ENCODE measurements at places on chromosomes 2 and 18. TPM values are rescaled to one million over a fixed set of nuclear protein-coding genes. Genes with fewer than 3 reads are reported as not detected.

Gene ABI2
- polyA plus RNA-seq = 25.7 TPM

Gene C2orf81
- 0.17 TPM for polyA plus RNA-seq

Gene AP1S3
- 3.0 TPM for polyA plus RNA-seq

Gene ADI1
- polyA plus RNA-seq = 21.3 TPM

Gene GULP1
- polyA plus RNA-seq = 0.05 TPM

Gene TUBB8B
- 6.7 TPM for polyA plus RNA-seq

Gene RNF125
- 0.84 TPM for polyA plus RNA-seq

GRCh38 chr18:52310651-52311050 is 29.3 kb upstream of the DCC start:
- H3K4me3 ChIP-seq = no peak overlapping the region
- H3K4me1 ChIP-seq = no peaks in the 10 kb centered on the region
- no peak overlapping the region for H3K27ac ChIP-seq
- H3K27me3 ChIP-seq = no peaks in the 10 kb centered on the region

GRCh38 chr18:3456686-3457069 is 6.7 kb downstream of the TGIF1 start:
- peaks cover 37% of the 10 kb centered on the region for H3K36me3 ChIP-seq
- peak overlapping the region; percentile 93 for H3K4me3 ChIP-seq
- H3K27me3 ChIP-seq = no peaks in the 10 kb centered on the region
- peaks cover 50% of the 10 kb centered on the region for H3K4me1 ChIP-seq
- DNase-seq = peak; percentile 89

DNA sequence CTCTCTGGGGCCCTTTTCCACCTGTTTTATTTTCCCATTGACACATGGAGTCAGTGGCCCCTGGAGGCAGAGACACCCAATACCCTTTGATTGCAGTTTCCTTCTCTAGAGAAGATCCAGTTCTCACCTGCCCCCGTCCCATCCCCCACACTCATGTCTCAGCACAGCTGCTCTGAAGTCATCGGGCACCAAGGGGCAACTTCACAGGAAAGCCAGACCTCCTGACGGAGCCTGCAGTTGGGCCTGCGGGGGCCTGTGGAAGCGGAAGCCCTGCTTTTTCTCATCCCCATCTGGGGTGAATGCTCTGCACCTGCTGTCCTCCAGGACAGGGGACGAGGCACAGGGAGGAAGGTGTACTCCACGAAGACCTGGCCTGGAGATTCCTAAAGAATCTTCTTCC is 308.3 kb upstream of the EPAS1 start:
- no peaks in the 10 kb centered on the region for H3K27me3 ChIP-seq
- H3K4me3 ChIP-seq = no peak overlapping the region
- no peak for DNase-seq
- H3K27ac ChIP-seq = no peak overlapping the region
- H3K4me1 ChIP-seq = peaks cover 30% of the 10 kb centered on the region

DNA sequence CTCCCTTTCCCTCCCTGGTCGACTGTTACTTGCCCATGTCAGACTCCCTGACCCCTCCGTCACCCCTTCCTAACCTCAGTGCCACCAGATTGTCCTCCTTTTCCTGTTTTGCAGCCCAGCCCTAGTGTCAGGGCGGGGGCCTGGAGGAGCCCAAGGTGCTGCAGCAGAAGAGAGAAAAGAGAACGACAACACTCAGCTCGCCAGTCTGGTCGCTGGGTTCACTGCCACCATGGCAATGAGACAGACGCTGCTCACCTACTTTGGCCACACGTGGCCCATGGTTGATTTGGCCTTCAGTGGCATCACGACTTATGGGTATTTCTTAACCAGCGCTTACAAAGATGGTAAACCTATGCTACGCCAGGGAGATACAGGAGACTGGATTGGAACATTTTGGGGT is 108.4 kb upstream of the RMDN2 start:
- no peaks in the 10 kb centered on the region for H3K27me3 ChIP-seq
- H3K4me1 ChIP-seq = no peaks in the 10 kb centered on the region
- DNase-seq = no peak
- no peaks in the 10 kb centered on the region for H3K36me3 ChIP-seq

GRCh38 chr2:141417246-141417797 is 713.5 kb downstream of the LRP1B start:
- no peak overlapping the region for H3K4me3 ChIP-seq
- H3K27ac ChIP-seq = no peak overlapping the region
- DNase-seq = no peak
- H3K4me1 ChIP-seq = no peaks in the 10 kb centered on the region
- H3K36me3 ChIP-seq = no peaks in the 10 kb centered on the region
- no peaks in the 10 kb centered on the region for H3K27me3 ChIP-seq

- no peaks in the 10 kb centered on the region for H3K4me1 ChIP-seq
- no peak overlapping the region for H3K4me3 ChIP-seq
- no peaks in the 10 kb centered on the region for H3K27me3 ChIP-seq
- no peak for DNase-seq
- no peaks in the 10 kb centered on the region for H3K36me3 ChIP-seq
Measured at GRCh38 chr18:26711756-26712155, 153.8 kb downstream of the AQP4 start.

GRCh38 chr2:10664652-10665051 is 25.1 kb downstream of the NOL10 start:
- no peak overlapping the region for H3K27ac ChIP-seq
- no peaks in the 10 kb centered on the region for H3K4me1 ChIP-seq
- no peaks in the 10 kb centered on the region for H3K27me3 ChIP-seq
- peaks cover 59% of the 10 kb centered on the region for H3K36me3 ChIP-seq

- H3K4me3 ChIP-seq = no peak overlapping the region
- no peaks in the 10 kb centered on the region for H3K36me3 ChIP-seq
- peaks cover 2% of the 10 kb centered on the region for H3K27me3 ChIP-seq
- no peak for DNase-seq
- H3K4me1 ChIP-seq = no peaks in the 10 kb centered on the region
Measured at GRCh38 chr2:121149384-121149783, 135.6 kb downstream of the TFCP2L1 start.

DNA sequence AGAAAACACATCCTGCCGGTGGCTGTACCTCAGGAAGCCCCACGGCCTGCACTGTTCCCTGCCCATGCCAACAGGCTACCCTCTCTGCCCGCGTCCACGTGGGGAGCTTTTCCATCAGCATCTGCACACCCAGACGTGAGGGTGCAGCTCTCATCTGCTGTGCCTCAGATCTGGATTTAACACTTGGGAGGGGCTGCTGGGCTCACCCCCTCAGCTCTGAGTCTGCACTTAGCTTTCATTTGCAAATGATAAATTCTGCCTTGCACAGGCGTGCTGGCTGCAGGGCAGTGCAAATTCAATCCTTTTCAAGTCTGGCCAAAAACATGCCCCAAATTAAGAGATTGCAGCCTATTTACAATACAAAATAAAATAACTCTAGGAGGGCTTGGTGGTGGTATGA is 245.7 kb downstream of the TWIST2 start:
- H3K27me3 ChIP-seq = no peaks in the 10 kb centered on the region
- no peak overlapping the region for H3K27ac ChIP-seq
- H3K4me3 ChIP-seq = no peak overlapping the region
- DNase-seq = no peak
- peaks cover 14% of the 10 kb centered on the region for H3K36me3 ChIP-seq
- no peaks in the 10 kb centered on the region for H3K4me1 ChIP-seq

DNA sequence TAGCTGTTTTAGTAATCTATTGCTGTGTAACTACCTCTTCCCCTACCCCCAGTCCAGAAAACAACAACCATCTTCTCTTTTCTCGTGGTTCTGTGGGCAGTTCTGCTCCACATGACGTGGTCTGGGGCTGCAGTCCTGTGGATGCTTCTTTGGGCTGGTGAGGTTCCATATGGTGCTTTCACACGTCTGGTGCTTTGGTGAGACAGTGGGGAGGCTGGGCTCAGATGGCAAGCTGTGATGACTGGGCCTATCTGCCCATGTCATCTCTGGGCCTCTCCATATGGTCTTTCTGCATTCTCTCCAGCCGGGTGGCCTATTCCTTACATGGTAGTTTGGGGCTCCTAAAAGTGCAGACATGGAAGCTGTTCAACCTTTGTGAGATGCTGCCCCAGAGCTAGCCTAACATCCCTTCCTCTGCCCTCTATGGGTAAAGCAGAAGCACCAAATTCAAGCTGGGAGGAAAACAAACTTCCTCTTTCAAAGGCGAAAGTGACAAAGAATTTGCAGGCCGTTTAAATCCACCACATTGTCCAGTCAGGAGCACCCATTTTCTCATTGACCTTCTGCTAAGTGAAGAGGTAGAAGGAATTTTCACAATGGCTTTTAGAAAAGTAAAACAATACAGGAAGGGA is 68.3 kb upstream of the IL1R1 start:
- H3K36me3 ChIP-seq = no peaks in the 10 kb centered on the region
- DNase-seq = no peak
- H3K27ac ChIP-seq = no peak overlapping the region

DNA sequence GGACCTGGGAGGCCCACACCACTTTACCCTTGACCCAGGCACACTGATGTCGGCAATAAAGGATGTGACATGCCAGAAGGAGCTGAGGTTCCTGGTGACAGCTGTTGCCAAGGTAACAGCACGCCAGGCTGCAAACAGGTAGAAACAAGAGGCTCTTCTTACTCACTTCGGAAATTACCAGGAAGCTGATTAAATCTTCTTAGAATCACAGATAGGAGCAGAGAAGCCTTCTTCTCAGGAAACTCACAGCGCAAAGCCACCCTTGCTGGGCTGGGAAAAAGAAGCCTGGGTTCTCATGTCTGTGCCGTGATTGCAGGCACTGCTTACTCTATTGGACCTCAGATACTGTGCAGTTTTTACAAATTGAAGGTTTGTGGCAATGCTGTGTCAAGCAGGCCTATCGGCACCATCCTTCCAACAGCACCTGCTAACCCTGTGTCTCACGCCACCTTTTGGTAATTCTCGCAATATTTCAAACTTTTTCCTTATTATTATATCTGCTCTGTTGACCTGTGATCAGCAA is 61.0 kb upstream of the TAF1B start:
- no peak for DNase-seq
- no peaks in the 10 kb centered on the region for H3K36me3 ChIP-seq
- H3K4me1 ChIP-seq = peaks cover 28% of the 10 kb centered on the region
